Fibroblast of skin of back (primary cell): ENCODE measurements at places on chromosomes 11 and 22.
A peak's percentile ranks its signal among the peaks of the same experiment; 100 is the strongest.

DNA sequence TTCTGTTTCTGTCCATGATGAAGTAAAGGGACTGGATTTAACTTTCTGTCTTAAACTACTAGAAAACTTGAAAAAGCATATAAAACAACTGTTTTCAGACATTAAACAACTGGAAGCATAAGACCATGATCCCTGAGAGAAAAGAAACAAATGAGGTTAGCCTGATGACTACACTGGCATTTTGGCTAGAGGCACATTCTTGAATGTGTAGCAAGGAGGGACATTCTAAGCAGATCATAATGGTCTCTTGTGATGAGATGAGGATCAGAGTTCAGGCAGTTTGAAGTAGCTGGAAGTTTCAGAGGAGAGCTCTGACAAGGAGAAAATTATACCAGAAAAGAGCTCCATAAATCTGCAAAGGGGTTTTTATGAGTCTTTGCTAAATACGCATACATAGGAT lies 75.4 kb downstream of the AASDHPPT start:
- DNase-seq = peak; percentile 25

DNA sequence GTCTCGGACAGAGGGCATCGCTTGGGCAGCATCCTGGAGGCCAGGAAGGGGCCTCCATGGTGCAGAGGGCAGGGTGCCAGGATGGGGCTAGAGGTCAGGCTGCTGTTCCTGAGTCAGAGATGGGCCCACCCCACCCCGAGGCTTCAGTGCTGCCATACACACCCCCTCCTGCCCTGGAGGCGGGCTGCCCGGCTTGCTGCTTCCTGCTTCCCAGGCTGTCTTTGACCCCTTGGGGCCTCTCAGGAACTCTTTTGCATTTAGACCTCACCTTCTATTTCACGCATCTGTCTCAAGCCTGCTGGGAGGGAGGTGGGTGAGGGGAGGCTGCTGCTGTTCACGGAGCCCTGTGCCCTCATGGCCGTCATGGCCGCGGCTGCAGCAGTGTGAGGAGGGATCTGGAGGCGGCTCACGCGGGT lies 6.6 kb upstream of the GRAMD4 start:
- DNase-seq = no peak

DNA sequence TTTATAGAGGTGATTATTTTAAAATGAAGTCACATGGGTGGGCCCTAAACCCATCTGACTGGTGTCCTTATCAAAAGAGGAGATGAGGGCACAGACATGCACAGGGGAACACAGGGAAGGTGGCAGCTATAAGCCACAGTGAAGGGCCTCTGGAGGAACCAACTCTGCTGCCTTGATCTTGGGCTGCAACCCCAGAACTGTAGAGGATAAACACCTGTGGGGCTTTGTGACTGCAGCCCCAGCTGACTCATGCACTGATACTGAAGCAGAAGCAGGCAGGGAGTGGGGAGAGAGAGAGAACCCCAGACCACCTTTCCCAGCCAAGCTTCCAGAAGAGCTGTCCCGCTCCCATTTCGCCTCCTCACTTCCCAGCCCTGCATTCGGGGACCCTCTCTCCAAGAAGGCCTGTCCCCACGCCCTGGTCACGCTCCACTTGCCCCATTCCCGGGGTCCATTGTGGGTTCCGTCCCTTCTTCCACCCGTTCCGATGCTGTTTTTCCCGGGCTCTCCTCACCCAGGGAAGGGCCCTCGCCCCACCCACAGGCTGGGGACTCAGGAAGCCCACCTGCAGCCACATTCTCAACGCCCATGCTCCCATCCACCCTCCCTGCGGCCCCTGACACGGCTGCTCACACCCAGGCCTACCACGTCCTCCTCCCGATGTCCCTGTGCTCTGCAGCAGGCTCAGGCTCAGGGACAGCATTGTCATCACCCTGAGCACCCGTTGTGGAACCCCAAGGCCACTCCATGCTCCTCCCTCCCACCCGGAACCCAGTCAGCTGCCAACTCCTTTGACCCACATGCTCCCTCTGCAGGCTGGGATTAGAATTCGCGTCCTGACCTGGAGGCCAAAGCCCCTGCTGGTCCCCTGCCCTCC lies 90.8 kb upstream of the SHANK2 start:
- DNase-seq = peak; percentile 24

- peak; percentile 93 for DNase-seq
Measured at GRCh38 chr11:102802341-102802740, 4.4 kb upstream of the MMP1 start.

GRCh38 chr11:59224351-59224928 lies 11.7 kb upstream of the MPEG1 start:
- DNase-seq = no peak

DNA sequence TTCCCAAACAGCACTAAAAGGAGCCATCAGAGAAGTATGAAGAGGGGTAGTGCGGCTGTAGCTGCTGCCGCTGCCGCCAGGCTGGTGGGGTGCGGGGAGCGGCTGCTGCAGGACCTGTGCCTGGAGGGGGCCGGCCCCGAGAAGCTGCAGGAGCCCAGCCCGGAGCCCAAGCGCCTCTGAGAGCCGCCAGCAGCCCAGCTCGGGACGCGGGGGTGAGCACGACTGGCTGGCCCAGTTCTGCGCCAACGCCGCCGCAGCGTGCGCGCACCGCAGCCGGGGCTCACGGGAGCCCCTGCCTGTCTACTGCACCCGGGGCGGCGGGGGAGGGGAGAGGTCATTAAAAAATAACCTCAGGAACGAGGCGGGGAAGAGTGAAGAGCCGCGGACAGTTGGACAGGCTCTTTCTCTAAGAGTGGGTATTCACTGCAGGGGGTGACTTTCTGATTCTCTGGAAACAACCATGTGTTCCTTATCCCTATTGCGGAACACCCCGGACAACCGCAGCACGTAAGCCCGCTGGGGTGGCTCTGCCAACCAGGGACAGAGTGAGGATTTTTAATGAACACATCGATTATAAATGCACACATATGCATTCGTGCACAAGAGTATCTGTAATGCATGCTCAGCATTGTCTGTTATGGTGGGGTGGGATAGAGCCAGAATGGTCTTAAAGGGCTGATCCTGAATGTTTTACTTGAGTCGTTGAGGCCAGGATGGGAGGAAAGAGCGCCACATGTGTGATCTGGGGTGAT lies 453 bp downstream of the GAS2 start:
- peak; percentile 31 for DNase-seq

- DNase-seq = no peak
Measured at GRCh38 chr11:44623341-44623730, 57.9 kb downstream of the CD82 start.

DNA sequence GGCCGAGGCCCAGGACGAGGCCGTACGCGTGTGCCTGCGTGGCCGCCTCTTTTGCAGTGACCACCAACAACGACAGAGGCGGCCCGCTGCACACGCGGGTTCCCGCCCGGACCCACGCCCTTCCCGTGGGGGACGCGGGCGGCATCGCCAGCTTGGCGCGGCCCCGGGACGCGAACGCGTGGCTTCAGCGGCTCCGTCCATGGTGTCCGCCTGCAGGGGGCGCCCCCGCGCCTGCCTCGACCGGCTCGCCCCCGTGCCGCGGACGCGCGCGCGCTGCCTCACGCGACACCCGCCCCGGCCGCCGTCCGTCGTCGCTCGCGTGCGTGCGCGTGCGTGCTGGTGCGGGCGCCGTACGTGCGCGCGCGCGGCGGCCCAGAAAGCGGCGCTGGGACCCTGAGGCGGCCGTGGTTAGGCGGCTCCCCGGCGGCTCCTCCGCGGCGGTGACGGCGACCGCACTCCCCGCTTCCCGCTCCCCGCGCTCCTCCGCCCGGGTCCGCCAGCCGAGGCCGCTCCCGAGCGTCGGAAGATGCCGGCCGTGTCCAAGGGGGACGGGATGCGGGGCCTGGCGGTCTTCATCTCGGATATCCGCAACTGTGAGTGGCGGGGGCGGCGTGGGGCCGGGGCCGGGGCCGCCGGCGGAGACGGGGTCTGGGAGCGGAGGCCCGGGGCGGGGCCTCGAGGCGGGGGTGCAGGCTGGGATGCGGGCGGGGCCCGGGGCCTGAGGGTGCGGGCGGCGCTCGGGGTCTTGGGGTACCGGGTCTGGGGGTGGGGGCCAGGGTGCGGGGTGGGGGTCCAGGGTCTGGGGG lies at the start of gene AP2A2:
TSS of gene AP2A2 (plus strand) at position 375 of the 806 bp plus-strand sequence. CDS start at position 527, 152 bp downstream.
- DNase-seq = peak; percentile 91

GRCh38 chr11:70226967-70227366 lies 23.9 kb downstream of the FADD start:
- DNase-seq = no peak

- no peak for DNase-seq
Measured at GRCh38 chr22:35462498-35463230, 62.7 kb downstream of the MCM5 start.

GRCh38 chr11:74630043-74630442 lies 37.7 kb downstream of the POLD3 start:
- no peak for DNase-seq

DNA sequence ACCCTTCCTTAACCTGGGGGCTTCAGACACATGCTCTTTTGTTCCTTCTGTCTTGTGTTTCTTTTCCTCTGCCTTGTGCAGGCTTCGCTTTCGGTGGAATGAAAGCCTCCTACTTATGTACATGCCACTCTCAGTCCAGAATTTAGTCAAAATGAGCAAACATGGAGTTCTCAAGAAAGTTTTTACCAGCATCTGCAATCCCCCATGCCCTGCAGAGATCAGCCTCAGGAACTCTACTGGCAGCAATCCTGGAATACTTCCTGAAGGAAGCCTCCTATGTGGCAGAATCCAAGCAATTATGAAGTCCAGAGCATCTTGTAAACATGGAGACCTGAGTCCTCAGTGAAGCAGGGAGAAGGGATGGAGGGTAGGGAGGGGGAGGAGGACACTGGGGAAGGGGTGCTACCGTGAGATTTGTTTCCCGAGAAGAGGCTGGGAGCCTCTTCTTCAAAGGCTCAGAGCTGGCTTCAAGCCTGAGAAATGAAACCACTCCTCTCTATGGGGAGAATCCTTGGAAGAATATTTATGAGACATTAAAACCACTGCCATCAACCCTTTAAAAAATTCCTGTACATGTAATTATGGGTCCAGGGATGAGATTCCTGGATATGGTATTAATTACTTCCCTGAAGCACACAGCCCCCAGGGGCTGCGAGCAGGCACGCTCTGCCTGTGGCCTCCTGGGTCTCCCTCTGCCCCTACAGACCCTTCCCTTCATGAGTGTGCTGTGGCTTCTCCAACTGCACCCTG lies 58.4 kb downstream of the TENM4 start:
- DNase-seq = no peak

DNA sequence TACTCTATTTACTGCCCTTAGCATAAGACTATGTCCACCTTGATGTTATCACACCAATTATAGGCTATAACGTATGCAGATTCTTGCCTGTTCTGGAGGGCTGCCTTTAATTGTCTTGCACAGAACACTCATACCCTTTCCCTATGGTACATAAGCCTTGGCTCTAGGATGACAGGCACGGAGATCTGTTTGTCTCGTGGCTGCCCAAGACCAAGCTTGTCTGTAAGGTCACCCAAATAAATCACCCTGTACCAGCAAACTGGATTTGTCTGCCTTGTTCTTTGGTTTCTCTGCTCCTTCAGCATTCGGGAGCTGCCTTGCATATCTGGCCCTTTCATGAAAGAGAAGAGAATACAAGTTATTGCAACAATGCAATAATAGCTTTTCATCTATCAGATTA lies 7.5 kb upstream of the TSGA10IP start:
- DNase-seq = no peak

DNA sequence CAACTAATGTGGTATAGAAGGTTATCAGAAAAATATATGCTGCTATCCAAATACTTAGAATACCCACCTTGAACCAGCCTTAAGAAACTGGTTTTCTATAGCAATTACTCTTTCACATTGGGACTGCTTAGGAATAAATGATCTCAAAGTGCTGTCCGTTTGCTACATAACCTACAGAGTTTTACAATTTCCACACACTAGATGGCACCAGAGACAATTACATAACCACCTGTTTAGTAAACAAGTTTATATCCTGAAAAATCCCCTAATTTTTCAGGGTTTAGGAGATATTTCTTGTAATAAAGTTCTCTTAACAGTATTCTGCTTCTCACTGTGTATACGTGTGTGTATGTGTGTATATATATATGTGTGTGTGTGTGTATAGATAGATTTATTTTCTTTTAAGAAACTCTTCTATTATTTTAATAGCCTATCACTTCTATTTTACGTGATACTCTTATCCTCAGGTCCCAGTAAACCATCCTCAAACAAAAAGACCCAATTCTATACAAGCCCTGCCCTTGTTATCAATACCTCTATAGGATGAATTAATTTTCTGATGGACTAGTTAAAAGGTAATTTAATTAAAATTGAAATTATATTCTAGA lies 6.7 kb upstream of the OR5I1 start:
- peak; percentile 7 for DNase-seq

DNA sequence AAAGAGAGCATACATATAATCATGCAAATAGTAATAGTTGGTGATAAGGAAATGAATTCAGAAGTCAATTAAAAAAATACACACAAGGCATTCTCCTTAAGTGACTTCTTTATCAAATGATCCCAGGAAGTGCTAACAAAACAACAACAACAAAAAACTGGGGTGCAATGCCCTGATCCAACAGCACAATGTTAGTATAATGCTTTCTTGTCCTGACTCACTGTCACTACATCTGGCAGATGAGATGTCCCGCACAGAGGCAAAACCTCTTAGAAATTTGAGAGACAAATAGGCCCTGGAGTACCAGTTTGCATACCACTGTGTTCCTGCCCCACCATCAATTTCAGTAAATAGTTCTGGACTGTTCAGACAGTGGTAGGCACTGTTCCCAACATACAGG lies 11.0 kb upstream of the AMBRA1 start:
- no peak for DNase-seq

GRCh38 chr11:119155733-119156492 lies 7.1 kb downstream of the ABCG4 start:
- no peak for DNase-seq

GRCh38 chr22:43296276-43296902 lies 46.8 kb downstream of the SCUBE1 start:
- DNase-seq = no peak

DNA sequence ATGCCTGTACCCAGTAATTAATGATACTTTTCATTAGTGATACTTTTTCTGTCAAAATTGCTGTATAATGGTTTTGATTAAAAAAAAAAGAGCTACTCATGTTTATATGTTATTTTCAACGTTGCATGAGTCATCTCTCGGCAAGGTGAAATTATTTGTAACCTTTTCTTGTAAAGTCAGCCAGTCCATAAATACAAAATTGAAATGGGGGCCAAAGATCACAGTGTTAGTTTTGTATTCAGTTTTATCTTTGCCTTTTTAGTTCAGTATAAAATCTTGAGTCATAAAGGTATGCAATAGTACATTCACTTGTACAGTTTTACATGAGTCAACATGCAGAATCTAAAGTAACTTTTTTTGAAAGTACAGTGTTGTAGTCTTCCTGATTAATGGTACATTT lies 4.3 kb downstream of the ARHGEF12 start:
- no peak for DNase-seq

- no peak for DNase-seq
Measured at GRCh38 chr11:5245155-5245554, 4.5 kb downstream of the HBG1 start.

GRCh38 chr11:72411623-72412419 lies 22.5 kb downstream of the CLPB start:
- no peak for DNase-seq

GRCh38 chr22:30001459-30001858 lies 78.8 kb upstream of the HORMAD2 start:
- no peak for DNase-seq

- no peak for DNase-seq
Measured at GRCh38 chr11:103623933-103624332, 412.5 kb upstream of the DDI1 start.
